ENCODE measurements at places on chromosomes 11 and 22.

GRCh38 chr11:12017865-12018453 lies 9.5 kb upstream of the DKK3 start:
- DNase-seq = no peak

- DNase-seq = no peak
These were observed 117.3 kb upstream of the TEAD1 start for GRCh38 chr11:12556788-12557384.

DNA sequence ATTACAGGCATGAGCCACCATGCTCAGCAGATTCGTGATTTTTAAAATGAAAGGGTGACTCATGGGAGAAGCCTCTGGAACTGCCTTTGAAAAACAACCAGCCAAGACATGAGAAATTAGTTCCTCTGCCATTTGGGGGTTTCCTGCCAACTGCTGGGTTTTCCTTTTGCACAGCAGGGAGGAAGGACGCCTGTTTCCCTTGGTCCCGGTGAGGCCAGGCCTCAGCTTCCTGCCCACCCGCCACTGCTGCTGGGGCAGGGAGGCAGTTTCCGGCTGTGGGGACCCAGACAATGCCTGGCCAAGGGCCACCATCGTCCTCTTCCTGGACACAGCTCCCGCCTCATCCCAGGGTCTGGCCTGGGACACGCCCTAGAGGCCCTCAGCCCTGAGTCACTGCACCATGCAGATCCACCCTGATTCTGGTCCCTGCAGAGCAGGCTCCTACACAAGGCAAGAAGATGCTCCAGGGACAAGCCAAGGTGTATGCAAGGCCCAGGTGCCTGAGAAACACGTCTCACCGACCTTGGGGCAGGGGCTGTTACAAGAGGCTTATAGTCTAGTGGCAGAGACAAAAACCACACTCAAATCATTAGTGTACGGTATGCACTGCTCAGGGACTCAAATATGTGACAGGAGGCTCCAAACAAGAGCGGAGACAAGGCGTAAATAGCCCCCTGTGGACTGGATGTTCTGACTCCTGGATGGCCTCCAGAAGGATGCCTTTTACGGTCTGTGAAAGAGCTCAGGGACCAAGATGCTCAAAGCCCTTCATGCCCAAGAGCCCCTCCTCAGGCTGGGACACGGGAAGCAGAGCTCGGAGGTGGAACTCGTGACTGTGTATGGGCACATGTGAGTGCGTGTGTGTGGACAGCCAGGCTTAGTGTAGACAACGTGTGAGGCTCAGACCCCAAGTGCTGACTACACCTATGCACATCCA lies 10.0 kb downstream of the PPM1F start:
- no peak for DNase-seq

GRCh38 chr11:36598051-36598450 lies at the start of gene RAG2:
Gene RAG2 (minus strand): TSS chr11:36598236. CDS start chr11:36594168, 4,068 bp downstream.
- DNase-seq = no peak

DNA sequence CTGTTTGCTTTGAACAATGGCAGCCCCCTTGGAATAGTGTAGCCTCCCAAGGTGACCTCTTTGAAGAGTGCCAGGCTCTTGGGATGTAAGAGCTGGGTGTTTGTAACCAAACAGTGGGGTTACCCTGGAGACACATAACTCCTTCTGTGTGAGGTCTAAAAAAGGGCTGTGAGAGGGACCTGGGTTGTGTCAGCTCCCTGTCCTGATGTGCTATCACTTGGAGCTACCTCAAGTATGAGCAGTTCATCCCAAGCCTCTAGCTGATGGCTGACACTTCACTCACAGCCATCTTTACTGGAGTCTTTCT lies 40.2 kb downstream of the TSPAN18 start:
- no peak for DNase-seq

- no peak for DNase-seq
These were observed 265.9 kb upstream of the MPPED2 start for GRCh38 chr11:30852091-30852490.

DNA sequence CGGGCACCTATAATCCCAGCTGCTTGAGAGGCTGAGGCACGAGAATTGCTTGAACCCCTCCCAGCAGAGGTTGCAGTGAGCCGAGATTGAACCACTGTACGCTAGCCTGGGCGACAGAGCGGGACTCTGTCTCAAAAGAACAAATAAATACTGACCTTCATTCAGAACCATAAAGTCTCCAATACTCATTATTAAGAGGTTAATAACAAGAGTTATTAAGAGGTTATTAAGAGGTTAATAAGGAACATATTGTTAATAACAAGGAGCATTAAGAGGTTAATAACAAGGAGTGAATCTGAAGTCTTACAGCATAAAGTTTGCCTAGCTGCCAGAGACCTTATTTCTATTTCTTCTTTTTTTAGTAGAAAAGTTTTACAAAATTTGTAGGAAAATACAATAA lies 7.6 kb downstream of the CELF1 start:
- no peak for DNase-seq

- DNase-seq = no peak
These were observed 2.2 kb downstream of the CALCA start for GRCh38 chr11:14969901-14970323.

GRCh38 chr11:19631712-19632498 lies 80.7 kb upstream of the NAV2 start:
- no peak for DNase-seq

DNA sequence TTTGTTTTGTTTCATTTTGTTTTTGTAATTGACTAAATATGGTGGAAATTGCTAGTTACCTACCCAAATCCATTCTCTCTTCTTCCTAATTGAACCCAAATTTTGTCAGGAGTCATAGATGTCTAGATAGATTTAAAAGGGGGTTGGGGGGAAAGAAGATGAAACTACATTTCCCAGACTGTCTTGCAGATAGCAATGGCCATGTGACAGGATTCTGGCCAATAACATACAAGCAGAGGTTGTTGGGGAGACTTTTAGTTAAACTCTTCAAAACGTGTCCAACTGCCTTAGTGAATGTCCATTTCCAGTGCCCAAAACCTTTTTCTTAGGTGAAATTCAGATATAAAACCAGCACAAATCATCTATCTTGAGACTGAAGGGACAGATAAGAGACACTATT lies 583.9 kb upstream of the API5 start:
- DNase-seq = no peak

GRCh38 chr22:44057401-44057987 lies 33.4 kb downstream of the PARVB start:
- no peak for DNase-seq

GRCh38 chr11:74822170-74822569 lies 73.5 kb downstream of the RNF169 start:
- no peak for DNase-seq

GRCh38 chr11:107962181-107962580 lies 33.9 kb downstream of the RAB39A start:
- DNase-seq = no peak

DNA sequence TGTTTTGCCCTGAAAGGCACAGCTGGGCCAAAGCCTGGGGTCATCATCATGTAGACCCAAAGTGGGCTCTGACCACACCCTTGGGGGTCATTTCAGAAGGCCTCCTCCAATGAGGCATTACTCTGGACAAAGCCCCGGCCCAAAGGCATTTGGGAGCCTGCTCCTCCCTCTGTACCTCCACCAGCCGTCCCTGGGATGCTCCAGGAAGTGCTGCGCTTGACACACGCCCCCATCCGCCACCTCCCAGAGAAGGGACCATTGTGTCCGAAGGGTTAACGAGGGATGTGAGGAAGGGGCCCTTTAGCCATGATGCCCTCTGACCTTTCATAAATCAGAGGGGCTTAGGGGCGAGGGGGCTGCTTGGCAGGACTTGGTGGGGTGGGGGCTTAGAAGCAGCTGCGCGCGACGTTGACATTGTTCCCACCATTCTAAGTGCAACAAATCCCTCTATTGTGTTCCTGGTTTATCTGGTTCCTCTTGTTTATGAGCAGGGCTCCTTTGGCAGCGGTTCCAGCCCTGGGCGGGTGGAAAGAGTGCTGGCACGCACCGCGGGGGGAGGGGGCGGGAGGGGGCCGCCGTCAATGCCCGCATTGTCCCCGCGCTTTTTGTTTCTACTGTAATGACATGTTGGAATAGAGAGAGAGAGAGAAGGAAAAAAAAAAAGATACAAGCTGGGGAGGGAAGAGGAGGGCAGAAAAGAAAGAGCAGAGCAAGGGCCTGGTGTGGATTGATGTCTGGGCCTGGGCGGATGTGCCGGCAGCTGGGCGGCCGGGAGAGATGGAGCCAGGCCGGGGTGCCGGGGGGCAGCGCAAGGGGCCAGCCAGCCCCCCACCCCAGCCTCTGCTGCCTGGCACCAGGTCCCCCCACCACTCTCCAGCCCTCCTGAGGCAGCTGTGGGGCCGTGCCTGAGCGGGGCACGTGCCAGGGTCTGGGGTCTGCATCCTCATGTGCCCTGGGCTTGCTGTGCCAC lies 32.1 kb upstream of the SOX10 start:
- DNase-seq = no peak

DNA sequence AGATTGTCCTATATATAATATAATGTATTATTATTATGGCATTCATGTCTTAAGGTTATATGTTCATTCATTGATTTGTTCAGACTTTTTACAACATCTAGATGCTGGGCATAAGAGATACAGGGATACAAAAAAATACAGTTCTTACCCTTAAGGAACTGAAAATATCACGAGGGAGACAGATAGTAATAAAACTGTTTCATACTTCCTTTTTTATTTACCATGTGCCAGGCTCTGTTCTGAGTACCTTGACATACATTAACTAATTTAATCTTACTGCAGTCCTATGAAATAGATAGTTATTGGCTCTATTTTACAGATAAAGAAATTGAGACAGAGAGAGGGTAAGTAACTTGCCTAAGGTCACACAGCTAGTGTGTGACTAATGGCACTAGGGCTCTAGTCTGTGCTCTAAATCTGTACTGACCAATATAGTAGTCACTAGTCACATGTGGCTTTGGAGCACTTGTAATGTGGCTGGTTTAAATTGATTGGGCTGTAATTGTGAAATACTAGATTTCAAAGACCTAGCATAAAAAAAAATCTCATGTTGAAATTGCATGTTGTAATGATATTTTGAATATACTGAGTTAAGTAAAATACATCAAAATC lies 21.3 kb downstream of the TRIM44 start:
- DNase-seq = no peak

DNA sequence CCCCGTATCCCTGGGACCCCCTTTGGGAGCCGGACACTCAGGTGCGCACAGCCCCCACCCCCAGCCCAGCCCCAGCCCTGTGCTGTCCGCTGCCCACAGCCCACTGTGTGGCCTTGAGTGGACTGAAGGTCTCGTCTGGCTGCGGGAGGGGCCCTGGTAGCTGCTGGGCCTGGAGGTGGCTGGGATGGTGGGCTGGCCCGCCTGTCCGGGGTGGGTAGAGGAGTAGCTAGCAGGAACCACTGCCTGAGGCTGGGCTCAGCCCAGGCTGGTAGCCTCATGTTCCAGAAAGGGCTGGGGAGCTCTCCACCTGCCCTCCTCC lies 4.6 kb upstream of the MUC6 start:
- no peak for DNase-seq

- no peak for DNase-seq
These were observed 227.5 kb downstream of the MIAT start for GRCh38 chr22:26884921-26885320.

DNA sequence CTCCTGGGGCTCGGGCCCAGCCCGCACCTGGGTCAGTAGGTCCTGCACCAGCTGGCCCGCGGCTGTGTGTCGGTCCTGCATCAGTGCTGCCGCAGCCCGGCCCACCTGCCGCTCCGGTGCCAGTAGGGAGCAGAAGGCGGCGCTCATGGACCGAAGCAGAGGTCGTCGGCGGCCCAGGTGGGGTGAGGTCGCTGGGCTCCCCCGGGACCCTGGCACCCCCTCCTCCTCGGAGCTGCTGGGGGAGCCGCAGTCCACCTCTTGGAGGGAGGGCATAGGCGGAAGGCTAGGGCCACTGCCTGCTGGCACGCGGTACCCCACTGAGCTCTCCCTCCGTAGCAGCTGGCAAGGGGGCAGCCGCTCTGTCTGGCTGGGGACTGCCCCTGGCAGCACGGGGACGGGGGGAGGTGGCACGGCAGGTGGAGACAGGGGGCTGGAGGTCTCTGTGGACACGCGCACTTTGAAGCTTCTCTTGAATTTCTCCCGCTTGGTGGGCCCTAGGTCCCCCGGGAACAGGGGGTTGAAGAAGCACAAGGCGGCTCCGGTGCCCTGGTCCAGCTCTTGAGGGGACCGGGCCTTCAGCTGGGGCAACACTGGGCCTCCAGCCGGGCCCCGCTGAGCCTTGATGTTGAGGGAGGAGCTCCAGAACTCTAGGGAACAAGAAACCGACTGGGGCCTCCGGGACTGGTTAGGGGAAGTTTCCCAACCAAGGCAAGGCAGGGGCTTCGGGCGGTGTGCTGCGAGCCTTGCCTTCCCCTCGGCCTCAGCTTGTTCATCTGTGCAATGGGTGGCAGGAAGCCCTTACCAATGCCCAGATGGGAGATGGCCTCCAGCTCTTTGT lies 1.4 kb downstream of the RIN1 start:
- DNase-seq = peak; percentile 39

GRCh38 chr11:124880290-124880611 lies 15.0 kb downstream of the ROBO3 start:
- DNase-seq = no peak

- DNase-seq = peak; percentile 35
These were observed 1.9 kb downstream of the TEAD1 start for GRCh38 chr11:12675951-12676711.

- no peak for DNase-seq
These were observed 24.1 kb downstream of the LARGE1 start for GRCh38 chr22:33896154-33896553.

- peak; percentile 78 for DNase-seq
These were observed 15.6 kb downstream of the NPTXR start for GRCh38 chr22:38828191-38828590.

DNA sequence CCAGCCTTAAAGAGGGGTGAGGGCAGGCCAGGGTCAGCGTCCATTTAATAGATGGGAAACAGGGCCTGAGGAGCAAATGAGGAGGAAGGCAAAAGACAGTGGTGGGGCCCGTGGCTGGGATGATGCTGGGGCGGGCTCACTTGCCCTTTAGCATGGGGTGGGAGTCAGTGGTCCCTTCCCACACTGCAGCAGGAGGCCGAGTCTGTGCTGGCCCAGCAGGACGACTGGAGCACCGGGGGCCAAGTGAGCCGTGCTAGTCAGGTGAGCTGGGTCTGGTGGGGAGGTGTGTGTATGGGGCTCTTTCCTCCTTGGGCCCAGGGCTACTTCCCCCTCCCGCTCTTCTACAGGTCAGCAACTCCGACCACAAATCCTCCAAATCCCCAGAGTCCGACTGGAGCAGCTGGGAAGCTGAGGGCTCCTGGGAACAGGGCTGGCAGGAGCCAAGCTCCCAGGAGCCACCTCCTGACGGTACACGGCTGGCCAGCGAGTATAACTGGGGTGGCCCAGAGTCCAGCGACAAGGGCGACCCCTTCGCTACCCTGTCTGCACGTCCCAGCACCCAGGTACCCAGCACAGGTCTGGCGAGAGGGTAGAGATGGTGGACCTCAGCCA lies 12.8 kb downstream of the SCYL1 start:
- DNase-seq = no peak

GRCh38 chr11:118206391-118207031 lies 18.3 kb downstream of the JAML start:
- peak; percentile 56 for DNase-seq

Measured in NCI-H524 (cell line).